ENCODE measurements at places on chromosomes 7 and 10.
A peak's percentile ranks its signal among the peaks of the same experiment; 100 is the strongest.

DNA sequence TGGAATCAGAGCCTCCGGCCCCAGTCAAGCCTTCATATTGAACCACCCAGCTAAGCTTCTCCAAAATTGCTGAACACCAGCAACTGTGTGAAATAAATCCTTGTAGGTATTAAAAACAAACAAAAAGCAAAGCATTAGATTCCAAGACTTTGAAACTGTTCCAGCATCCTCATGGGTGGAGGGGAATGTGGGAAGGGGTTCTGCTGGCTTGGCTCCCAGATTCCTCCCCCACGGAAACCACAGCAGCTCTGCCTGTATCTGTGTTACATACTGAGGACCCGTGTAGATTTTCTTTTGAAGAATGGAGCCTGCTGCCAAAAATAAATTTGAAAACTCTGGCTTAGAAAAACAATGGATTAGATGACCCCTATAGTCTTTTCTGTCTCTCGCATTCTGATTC lies 20.0 kb downstream of the AKR1B1 start:
- no peak for DNase-seq

GRCh38 chr10:88138319-88138848 lies 275.0 kb downstream of the PTEN start:
- no peak for DNase-seq

DNA sequence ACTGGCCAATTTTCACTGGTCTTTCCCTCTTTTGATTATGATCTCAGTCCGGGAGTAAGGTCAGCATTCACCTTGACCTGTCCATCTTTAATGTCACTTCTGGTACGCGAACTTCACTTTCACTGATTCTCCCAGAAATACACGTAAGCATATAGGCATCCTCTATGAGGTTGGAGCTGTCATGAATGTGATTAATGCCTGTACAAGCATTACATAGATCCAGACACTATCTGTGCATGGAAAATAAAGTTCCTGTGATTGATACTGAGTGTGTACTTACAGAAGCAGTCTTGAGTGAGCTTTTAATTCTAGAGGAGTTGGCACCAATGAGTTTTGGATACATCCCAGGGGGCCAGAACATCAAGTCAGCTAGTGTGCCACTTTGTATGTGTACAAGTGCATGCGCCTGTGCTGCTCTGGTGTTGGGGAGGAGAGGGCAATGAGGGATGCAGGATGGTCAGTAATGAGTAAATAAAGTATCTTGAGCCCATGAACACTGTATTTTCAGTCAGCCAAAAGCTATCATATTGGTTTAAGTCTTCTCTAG lies 6.0 kb downstream of the PTPRZ1 start:
- DNase-seq, result no peak

DNA sequence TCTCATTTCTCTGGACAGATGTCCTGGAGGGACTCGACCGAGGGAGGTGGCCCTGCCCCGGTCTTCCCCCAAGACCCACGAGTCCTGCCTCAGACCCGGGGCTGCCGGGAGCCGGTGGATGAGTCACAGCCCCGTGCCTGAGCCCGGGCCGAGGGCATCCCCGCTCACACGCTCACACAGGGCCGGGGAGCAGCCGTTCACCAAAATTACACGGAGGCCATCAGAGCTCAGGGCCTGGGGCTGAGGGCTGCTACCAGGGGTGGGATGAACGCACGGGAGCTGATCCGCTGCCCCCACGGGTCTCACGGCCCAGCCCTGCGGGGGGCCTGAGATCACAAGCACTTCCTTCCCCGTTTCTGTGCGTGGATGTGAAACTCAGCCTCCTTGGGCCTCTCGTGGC lies 17.5 kb downstream of the FAM20C start:
- DNase-seq, result no peak

DNA sequence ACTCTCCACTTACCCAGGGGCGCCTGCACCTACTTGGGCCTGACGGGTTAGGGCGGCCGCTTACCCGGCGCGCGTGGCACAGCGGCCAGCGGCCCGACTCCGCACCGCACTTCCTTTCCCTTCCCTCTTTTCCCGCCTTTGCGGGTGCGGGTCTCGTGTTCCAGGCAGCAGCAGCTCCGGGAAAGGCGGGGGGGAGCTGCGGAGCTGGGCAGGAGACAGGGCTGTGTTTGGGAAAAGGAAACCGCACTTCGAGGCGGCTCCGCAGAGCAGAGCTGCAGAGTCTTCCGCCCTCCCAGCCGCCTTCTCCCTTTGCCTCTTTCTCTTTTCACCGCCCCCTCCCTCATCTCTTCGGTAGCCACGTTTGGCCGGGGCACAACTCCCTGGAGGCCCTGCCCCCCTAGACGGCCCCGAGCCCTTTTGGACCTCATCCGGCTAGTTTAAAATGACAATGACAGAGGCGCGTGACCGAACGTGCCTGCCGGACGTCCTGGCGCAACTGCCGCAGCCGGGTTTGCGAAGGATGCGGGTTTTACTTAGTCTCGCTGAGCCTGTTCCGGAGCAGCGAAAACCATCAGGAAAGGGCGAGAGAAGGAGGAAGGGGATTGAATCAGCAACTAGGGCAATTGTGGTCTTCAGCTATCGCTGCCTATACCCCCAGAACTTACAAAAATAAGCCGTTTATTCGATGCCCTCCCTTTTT lies 7.9 kb upstream of the PAX2 start:
- no peak for DNase-seq

DNA sequence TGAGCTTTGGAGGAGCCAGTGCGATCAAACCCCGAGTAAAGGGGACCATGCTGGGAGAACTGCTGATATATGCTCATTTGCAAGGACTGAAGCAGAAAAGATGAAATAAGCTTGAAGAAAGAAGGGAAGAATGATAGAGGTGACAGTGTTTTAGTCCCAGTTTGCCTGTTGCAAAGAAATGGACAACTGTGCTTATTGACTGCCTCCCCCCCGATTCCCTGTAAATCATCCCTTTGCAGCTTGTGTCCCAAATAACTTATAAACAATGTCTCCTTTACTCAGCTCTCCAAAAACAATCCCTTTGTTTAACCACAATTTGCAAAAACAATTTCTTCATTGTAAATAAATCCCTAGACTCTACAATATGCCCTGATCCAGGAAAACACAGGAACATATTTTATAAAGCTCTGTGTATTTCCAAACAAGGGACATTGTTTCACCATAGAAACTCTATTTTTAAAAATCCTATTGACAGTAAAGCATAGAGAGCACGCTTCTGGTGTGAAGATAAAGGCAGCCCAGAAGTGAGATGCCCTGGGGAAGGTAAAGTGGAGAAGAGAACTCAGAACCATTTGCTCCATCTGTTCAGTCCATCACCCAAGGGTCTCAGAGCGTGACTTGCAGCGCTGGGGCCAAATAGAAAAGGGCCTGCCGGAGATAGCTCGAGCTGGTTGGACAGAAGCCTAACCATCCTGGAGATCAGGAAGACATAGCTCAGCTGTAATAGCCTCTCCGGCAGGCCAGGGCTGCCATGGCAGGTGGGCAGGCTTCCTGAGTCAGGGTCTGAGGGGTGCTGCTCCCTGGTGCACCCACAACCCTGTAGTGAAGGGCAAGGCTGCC lies 280.5 kb downstream of the WDR11 start:
- no peak for DNase-seq

- DNase-seq, result no peak
Observed at GRCh38 chr10:50400694-50401093, 149.4 kb upstream of the ASAH2 start.

GRCh38 chr7:102992938-102993717 lies 80.3 kb downstream of the LRRC17 start:
- DNase-seq, result no peak

DNA sequence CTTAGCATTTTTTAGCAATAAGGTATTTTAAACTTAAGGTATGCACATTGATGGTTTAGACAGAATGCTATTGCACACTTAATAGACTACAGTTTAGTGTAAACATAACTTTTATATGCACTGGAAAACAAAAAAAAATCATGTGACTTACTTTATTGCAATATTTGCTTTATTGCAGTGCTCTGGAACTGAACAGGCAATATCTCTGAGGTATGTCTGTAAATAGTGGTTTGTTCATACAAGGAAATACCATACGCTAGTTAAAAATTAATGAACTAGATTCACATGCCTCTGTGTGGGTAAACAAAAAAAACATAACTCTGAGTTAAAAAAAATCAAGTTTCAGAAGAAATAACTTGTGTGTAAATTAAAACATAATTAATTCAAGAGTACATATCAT lies 479.0 kb upstream of the MKI67 start:
- DNase-seq, result no peak

DNA sequence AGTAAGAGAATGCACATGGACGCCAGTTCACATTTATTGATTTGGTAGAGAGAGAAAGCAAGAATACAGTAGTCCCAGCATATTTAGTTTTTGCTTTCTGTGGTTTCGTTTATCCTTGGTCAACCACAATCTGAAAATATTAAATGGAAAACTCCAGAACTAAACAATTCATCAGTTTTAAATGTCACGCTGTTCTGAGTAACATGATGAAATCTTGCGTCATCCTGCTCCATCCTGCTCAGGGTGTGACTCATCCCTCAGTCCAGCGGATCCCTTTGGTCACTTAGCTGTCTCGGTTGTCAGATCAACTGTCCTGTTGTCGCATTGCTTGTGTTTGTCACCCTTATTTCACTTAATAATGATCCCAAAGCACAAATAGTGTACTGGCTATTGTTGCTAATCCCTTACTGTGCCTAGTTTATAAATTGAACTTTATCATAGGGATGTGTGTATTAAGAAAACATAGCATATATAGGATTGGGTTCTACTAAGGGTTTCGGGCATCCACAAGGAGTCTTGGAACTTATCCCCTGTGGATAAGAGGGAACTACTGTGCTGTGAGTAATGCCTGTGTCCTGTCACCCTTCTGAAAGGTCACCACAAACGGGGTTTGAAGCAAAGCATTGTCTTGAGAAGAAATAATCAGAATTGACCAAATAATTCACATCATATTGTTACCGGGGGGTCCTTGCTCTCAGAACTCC lies 73.6 kb downstream of the OTUD1 start:
- DNase-seq, result no peak

GRCh38 chr7:1200045-1200444 lies 32.6 kb upstream of the UNCX start:
- no peak for DNase-seq

- DNase-seq, result no peak
Observed at GRCh38 chr10:14048930-14049613, 281.7 kb downstream of the FRMD4A start.

DNA sequence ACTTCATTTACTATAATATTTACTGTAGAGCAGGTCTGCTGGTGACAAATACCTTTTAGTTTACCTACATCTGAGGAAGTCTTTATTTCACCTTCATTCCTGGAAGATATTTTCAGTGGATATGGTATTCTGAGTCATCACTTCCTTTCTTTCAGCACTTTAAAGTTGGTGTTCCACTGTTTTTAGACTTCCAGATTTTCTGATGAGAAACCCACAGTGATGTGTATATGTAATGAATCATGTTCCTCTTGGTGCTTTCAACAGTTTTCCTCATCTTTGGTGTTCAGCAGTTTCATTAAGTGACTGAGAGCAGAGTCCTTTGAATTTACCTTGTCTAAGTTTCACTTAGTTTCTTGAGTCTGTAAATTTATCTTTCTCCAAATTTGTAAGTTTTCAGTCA lies 36.4 kb downstream of the COPG2 start:
- DNase-seq, result no peak

DNA sequence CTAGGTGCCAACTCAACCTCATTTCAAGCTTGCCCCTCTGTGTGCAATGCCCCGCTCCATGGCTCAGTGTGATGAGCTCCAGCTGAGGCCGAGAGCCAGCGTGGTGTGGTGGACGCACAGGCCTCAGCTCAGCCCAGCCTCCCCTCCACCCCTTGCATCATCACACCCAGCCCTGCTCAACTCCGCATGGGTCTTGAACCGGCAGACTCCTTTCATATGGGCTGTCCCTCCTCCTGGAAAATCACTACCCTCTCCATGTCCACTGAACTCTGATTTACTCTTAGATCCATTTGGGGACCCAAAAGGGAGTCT lies 16.6 kb upstream of the SLC18A3 start:
- DNase-seq, result no peak

DNA sequence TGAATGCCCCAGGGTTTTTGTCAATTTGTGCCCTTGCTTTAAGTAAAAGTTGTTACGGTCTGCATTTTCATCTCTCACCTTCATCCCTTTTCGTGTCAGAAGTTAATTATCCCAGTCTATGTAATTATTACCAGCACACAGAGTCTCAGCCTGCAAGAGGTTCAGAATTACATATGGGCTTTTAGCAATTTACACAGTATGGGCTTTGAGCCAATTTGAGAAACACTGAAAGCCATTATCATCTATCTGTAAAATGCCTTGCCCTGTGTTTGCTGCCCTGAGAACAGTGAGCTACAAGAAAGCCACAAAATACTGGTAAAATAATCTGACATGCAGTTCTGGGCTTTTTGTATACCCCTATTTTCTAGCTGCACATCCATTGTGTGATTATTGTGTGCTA lies 125.6 kb upstream of the STEAP4 start:
- peak; percentile 81 for DNase-seq

DNA sequence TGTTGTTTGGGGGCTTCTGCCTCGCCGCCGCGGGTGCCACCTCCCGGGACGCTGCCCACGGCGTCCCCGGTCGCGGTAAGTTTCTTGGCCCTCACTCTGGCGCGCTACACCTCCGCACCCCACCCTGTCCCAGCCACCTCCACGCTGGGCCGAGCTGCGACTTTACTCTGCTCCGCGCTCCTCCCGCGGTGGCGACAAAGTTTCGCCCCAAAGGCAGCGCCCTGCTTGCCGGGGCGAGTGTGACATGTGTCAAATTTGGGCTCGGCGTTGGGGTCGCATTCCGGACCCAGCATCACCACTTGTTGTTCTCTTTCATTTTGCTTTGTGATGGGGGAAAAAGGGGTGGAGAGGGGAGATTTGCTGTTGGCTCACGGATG lies 167.7 kb upstream of the PPP1R3A start:
- DNase-seq, result peak; percentile 34

GRCh38 chr7:48305661-48306060 lies 134.4 kb downstream of the ABCA13 start:
- DNase-seq, result peak; percentile 78

DNA sequence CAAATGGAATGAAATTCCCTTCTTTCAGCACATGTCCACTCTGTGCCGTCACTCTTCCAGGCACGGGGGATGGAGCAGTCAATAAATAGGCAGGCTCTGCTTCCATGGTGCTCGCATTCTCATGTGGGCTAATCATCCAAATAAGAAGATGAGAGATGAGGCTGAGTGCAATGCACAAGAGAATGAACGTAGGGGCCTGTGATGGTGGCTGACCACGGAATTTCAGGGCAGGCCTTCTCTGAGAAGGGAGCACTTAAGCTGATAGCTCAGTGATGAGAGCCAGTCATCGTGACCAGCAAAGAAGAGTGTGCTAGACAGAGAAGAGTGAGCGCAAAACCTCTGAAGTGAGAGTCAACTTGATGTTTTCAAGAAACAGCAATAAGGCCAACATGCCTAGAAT lies 47.9 kb downstream of the TAF3 start:
- no peak for DNase-seq

- no peak for DNase-seq
Observed at GRCh38 chr10:84084342-84084741, 55.0 kb upstream of the GHITM start.

DNA sequence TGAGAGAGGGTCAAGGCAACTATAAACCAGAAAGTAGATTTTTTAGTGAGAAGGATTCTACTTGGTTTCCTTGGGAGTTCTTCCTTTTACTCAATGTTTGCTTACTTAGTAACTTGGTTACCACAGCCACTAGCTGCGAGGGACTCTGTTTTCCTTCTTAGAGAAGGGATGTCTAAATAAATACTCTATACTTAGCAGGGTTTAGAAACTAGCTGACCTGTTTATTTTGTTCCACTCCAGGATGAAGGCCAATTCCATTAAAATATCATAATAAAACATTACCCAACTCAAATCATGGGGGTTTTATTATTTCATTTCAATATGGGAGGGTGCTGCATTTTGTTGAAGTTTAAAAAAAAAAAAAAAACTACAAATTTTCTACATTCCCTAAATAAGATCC lies 87.3 kb downstream of the PPP1R3A start:
- peak; percentile 17 for DNase-seq

- no peak for DNase-seq
Observed at GRCh38 chr10:48932831-48933664, 6.6 kb downstream of the LRRC18 start.
